ENCODE measurements at places on chromosomes 2 and 18. TPM values are rescaled to one million over a fixed set of nuclear protein-coding genes. Genes with fewer than 3 reads are reported as not detected.
A peak's percentile ranks its signal among the peaks of the same experiment; 100 is the strongest.

Gene CRYGA
- total RNA-seq, result not detected

Gene AUP1
- total RNA-seq, result 79.2 TPM

Gene CPLX4
- not detected for total RNA-seq

Gene CACNB4
- total RNA-seq, result 0.98 TPM

Gene MATN3
- total RNA-seq, result 1.9 TPM

Gene SP9
- not detected for total RNA-seq

Gene FZD7
- 30.9 TPM for total RNA-seq

GRCh38 chr2:21644266-21644665, 520.5 kb downstream of the TDRD15 start:
- DNase-seq, result no peak

DNA sequence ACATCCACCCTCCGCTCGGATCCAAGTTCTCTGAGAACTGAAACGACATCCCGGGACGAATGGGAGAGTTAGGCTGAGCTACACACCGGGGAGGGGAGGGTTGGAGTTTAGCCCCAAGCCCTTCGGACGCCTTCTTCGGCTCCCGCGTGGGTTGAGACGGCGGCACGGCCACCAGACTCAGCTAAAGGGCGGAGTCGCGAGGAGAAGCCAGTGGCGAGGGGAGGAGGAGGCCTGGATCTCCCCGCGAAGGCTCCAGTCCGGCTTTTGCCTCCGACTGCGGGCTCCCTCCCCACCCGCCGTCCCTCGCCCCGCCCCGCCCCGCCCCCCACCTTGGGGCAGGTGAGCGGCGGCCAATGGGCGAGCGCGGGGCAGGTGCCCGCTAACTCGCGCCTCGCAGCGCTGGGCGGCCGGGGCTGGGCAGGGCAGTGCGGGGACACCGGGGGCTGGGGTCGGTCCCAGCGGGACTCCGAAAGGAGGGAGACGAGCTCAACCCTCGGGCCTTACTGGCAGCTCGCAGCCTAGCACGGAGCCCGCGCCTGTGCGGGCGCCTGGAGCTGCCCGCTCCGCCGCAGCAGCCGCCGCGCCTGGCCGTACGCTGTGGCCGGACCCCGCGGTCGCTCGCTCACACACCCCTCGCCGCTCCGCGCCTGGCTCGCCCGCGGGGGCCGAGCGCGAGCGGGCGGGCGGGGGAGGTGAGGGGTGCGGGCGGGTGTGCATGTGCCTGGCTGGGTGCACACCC, at the start of gene EMX1:
Gene EMX1 (plus strand): TSS at position 382 of the 739 bp plus-strand sequence. CDS start 334 bp downstream, at position 716.
- DNase-seq, result peak; percentile 56

- no peak for DNase-seq
Measured at GRCh38 chr2:237062585-237062984, 23.1 kb upstream of the COPS8 start.

DNA sequence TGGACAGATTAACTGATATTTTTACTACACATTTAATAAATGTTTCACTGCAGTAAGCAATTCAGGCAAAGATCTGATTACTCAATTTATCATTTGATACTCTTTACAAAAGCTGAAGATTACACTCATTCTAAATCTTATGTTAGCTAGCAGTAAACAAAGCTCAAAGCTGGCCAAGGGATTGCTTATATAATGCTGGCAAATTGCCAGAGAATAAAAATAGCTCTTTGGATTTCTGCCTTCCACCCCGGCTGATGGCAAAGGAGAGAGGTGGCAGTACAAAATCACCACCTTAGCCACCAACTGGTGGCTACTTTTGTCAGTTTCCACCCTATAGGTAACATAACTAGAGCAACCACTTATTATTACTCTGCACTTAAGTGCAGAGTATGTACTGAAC, 320.5 kb downstream of the FSIP2 start:
- no peak for DNase-seq

DNA sequence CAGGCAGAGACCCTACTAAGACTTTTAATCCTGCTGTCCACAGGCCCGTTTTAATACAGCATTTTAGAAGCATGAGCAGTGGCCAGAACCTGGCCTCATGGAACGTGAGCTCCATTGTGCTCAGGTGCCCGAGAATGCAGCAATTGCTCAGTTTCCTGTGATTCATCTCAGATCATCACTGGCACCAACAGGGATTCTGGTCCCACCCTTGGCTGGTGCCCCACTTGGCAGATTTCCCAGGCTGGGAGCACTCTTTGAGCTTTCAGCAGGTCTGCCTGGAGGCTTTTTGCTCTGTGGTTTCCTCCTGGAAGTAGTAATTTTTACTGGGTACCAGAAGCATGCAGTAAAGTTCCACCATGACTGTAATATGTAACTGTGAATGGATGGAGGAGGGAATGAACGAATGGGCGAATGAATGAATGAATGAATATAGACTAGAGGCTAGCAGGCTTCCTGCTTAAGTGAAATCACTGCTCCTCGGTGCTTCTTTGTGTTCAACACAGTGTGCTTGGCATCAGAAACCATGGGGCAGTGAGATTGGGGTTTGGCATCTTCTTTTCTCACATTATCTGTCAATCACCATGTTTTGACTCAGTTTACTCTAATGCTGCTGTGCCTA, 312.9 kb downstream of the PRKCE start:
- peak; percentile 99 for DNase-seq

GRCh38 chr2:10882568-10882967, 29.2 kb upstream of the KCNF1 start:
- DNase-seq, result peak; percentile 4

DNA sequence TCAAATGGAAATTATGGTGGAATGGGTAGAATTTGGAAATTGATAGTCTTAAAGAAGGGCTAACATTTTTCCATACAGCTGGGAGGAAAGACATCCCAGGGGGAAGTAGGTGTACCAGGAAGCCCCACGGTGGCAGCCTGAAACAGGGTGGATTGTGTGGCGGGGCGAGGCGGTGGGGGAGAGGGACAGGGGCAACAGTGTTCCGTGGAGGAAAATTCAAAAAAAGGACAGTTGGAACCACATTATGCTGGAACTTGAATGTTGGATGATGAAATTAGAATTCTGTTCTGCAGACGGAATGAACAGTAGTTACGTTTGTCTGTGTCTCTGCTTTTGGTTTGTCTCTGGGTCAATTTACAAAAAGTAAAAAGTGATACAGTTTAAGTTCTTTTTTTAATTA, 10.6 kb upstream of the CIB4 start:
- DNase-seq, result no peak

GRCh38 chr2:152222975-152223637, 47.5 kb upstream of the STAM2 start:
- no peak for DNase-seq

All from PC-9 (cell line).